ENCODE measurements at places on chromosomes 5 and 9. TPM values are rescaled to one million over a fixed set of nuclear protein-coding genes. Genes with fewer than 3 reads are reported as not detected.

KIF24 gene
- 0.21 TPM for total RNA-seq

TAF1L gene
- total RNA-seq: not detected

PCDHB12 gene
- 19.7 TPM for total RNA-seq

AHRR gene
- total RNA-seq: not detected

SOX30 gene
- not detected for total RNA-seq

C5orf46 gene
- total RNA-seq: 62.8 TPM

SAPCD2 gene
- 8.7 TPM for total RNA-seq

SPATA31C1 gene
- not detected for total RNA-seq

SPATA24 gene
- total RNA-seq: not detected

SLC6A3 gene
- not detected for total RNA-seq

ZNF608 gene
- 15.4 TPM for total RNA-seq

GLE1 gene
- 6.3 TPM for total RNA-seq

BAG1 gene
- total RNA-seq: 58.5 TPM

SLC34A3 gene
- total RNA-seq: not detected

AMBP gene
- total RNA-seq: 6.6 TPM

RNF208 gene
- 6.7 TPM for total RNA-seq

DAB2 gene
- 33.6 TPM for total RNA-seq

CDC20B gene
- total RNA-seq: not detected

C9 gene
- 0.96 TPM for total RNA-seq

ARID3C gene
- total RNA-seq: not detected

PIP5KL1 gene
- total RNA-seq: not detected

PHPT1 gene
- total RNA-seq: 108 TPM

DOCK2 gene
- total RNA-seq: 33.1 TPM

CSF1R gene
- total RNA-seq: 70.9 TPM

TLR4 gene
- total RNA-seq: 32.4 TPM

ERP44 gene
- 10.7 TPM for total RNA-seq

NEURL1B gene
- 131 TPM for total RNA-seq

ACTBL2 gene
- not detected for total RNA-seq

PRRX2 gene
- 112 TPM for total RNA-seq

F2R gene
- total RNA-seq: 131 TPM
